ENCODE measurements at places on chromosomes 11 and 22. TPM values are rescaled to one million over a fixed set of nuclear protein-coding genes. Genes with fewer than 3 reads are reported as not detected.

Gene BAIAP2L2
- total RNA-seq: 0.45 TPM

DNA sequence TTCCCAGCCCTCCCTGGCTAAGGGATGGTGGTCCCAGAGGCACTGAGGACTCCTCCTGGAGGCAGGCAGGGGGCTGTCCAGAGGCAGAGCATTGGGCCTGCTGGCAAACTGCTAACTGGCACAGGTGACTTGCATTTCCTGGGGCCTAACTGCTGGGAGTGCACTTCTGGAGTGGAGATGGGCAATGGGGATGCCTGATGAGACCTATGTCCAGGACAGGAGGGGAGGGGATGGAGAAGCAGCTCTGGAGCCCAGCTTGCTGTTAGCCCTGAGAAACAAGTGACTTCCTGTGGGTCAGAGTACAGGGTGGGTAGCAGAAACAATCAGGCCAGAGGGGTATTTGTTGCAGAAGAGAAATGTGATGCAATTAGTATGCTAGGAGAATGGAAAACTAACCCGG is 253.2 kb downstream of the ST3GAL4 start:
- no peaks in the 10 kb centered on the region for H3K4me1 ChIP-seq
- no peaks in the 10 kb centered on the region for H3K36me3 ChIP-seq
- no peak overlapping the region for H3K4me3 ChIP-seq
- no peak overlapping the region for H3K27ac ChIP-seq
- no peak for DNase-seq

GRCh38 chr11:11178671-11179638 is 174.1 kb downstream of the CSNK2A3 start:
- no peaks in the 10 kb centered on the region for H3K4me1 ChIP-seq
- H3K36me3 ChIP-seq: no peaks in the 10 kb centered on the region
- no peak overlapping the region for H3K4me3 ChIP-seq
- H3K27me3 ChIP-seq: peaks cover 16% of the 10 kb centered on the region
- DNase-seq: no peak
- no peak overlapping the region for H3K27ac ChIP-seq

DNA sequence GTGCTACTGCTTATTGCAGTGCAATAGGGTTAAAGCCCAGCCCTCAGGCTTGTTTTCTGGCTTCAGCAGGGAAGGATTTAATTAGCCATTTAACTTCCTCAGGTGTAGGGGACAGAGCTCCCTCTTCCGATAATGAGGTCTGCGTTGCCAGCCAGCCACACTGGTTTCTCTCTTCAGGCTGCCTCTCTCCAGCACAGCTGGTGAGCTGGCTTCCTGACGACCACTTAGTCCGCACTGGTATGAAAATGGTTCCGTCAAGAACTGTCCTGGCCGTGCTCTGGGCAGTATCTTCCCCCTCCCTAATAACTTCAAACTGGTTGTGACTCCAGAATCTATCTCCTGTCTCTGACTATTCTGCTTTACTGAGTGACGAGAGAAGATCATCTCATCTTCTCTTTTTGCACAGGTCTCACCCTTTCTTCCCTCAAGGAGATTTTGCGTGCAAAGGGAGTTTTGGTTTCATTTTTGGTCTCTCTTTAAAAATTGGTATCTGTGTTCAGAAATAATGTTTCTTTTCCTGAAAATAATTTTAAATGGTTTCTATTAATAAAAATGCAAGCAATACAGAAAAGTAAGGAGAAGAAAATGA is 49.2 kb downstream of the CNTN5 start:
- DNase-seq: peak; percentile 55
- H3K4me1 ChIP-seq: peaks cover 5% of the 10 kb centered on the region
- H3K36me3 ChIP-seq: no peaks in the 10 kb centered on the region
- peak overlapping the region; percentile 76 for H3K4me3 ChIP-seq
- H3K27me3 ChIP-seq: no peaks in the 10 kb centered on the region

Gene MPZL2
- total RNA-seq: 18.5 TPM

Gene KDM4E
- not detected for total RNA-seq

Gene KDM4D
- 1.2 TPM for total RNA-seq

Gene LRFN4
- 55.6 TPM for total RNA-seq

DNA sequence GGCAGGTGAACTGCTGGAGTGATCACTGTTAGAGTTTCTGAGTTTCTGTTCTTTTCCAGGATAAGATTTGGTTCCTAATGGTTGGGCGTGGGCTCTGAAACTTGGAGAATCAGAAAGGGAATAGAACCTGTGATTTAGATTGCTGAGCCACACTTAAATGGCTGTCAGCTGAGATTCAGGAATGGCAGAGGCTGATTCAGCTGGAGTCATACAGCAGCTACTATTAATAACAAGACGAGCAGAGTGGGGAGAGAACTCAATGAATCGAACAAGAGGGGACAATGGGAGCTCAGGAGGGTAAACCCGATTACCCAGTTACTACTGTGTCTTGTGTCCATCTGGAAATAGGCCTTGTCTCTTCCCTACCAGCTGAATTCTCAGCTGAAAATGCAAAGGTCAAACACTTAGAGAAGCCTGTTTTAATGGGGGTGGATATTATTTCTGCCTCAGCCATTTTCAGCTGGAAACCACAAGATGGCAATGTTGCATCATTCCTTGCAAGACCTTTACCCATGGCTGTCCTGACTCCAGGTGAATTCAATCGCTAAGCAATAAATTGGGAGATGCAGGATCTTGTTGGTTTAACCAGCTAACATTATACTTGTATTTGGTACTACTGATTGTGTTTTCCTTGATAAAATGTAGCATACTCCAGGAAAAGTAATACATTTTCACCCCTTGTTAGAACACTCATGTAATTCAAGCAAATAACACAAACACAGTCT is 104.5 kb upstream of the RAG2 start:
- DNase-seq: peak; percentile 62
- peaks cover 1% of the 10 kb centered on the region for H3K4me1 ChIP-seq
- H3K36me3 ChIP-seq: no peaks in the 10 kb centered on the region
- H3K27ac ChIP-seq: no peak overlapping the region

DNA sequence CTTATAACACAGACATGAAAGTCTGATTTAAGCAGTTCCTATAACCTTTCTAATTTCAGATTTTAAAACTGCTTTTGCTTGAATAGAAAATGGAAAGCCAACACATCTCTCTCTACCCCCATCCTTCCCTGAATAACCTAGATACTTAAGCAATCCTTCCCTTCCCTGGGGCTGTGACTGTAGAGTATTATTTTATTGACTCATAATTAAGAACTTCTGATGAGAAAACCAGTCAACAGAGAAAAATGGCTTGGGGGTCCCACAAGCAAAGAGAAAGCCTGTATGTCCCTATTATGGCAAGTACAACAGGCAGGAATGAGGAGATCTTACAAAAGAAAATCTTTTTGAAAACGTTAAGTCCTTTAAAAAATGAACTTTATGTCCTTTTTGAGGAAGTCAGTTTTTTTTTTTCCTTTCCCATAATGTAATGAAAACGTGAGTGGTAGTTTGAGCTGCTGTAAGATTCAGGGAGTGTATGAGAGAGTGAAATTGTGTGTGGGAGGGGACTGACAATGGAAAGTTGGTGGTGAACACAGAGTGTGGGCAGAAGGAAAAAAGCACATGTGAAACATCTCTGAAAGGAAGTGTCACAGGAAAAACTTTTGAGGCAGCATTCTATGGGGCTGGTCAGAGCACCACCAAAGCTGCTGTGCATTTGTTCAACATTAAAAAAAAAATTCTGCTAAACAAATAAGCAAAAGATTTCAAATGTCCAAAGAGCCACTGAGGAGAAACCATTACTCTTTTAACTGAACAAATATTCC is 154.6 kb downstream of the MAML2 start:
- H3K36me3 ChIP-seq: peaks cover 21% of the 10 kb centered on the region
- H3K4me1 ChIP-seq: peaks cover 52% of the 10 kb centered on the region
- peak overlapping the region; percentile 66 for H3K27ac ChIP-seq
- peak; percentile 74 for DNase-seq
- no peaks in the 10 kb centered on the region for H3K27me3 ChIP-seq
- peak overlapping the region; percentile 26 for H3K4me3 ChIP-seq

Gene SLC22A25
- total RNA-seq: not detected

GRCh38 chr11:62788991-62789390 is 1.8 kb downstream of the TMEM179B start:
- peaks cover 43% of the 10 kb centered on the region for H3K4me1 ChIP-seq
- no peaks in the 10 kb centered on the region for H3K27me3 ChIP-seq
- peaks cover 50% of the 10 kb centered on the region for H3K36me3 ChIP-seq
- H3K27ac ChIP-seq: peak overlapping the region; percentile 54

- H3K4me1 ChIP-seq: peaks cover 5% of the 10 kb centered on the region
- no peak overlapping the region for H3K27ac ChIP-seq
- H3K36me3 ChIP-seq: no peaks in the 10 kb centered on the region
- H3K4me3 ChIP-seq: no peak overlapping the region
- DNase-seq: no peak
- H3K27me3 ChIP-seq: peaks cover 7% of the 10 kb centered on the region
Measured at GRCh38 chr11:31959716-31960115, 131.2 kb upstream of the RCN1 start.

GRCh38 chr11:68925611-68926010 is 21.9 kb downstream of the IGHMBP2 start:
- H3K4me1 ChIP-seq: no peaks in the 10 kb centered on the region
- DNase-seq: no peak
- no peak overlapping the region for H3K4me3 ChIP-seq
- no peak overlapping the region for H3K27ac ChIP-seq
- H3K36me3 ChIP-seq: peaks cover 87% of the 10 kb centered on the region
- no peaks in the 10 kb centered on the region for H3K27me3 ChIP-seq

- DNase-seq: no peak
- H3K27ac ChIP-seq: no peak overlapping the region
- peaks cover 30% of the 10 kb centered on the region for H3K27me3 ChIP-seq
- no peaks in the 10 kb centered on the region for H3K36me3 ChIP-seq
- H3K4me3 ChIP-seq: no peak overlapping the region
Measured at GRCh38 chr11:19355601-19356000, 114.9 kb upstream of the E2F8 start.

Gene CRYBB3
- not detected for total RNA-seq

- H3K27ac ChIP-seq: no peak overlapping the region
- H3K4me1 ChIP-seq: peaks cover 1% of the 10 kb centered on the region
Measured at GRCh38 chr11:111905411-111905810, 6.2 kb downstream of the CRYAB start.

Gene MS4A15
- not detected for total RNA-seq

GRCh38 chr22:32482708-32483107 is 8.1 kb downstream of the FBXO7 start:
- H3K27ac ChIP-seq: no peak overlapping the region
- peaks cover 37% of the 10 kb centered on the region for H3K36me3 ChIP-seq
- H3K4me1 ChIP-seq: peaks cover 24% of the 10 kb centered on the region
- no peaks in the 10 kb centered on the region for H3K27me3 ChIP-seq

DNA sequence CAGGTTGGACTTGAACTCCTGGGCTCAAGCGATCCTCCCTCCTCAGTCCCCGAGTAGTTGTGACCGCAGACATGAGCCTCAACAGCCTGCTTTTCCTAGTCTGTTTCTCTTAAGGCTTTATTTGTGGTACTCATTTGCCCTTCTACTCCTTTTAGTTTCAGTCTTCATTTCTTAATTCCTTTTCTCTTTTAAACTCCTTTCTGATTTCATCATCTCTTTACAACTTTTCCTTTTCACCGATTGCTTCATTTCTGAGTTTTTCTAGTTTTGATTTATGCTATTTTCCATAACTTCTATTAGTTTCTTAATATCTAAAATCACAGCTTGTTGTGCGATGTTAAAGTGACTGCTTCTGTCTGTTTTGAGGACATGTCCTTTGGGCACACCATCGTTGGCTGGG is 17.3 kb upstream of the MRGPRF start:
- H3K4me3 ChIP-seq: no peak overlapping the region
- H3K4me1 ChIP-seq: no peaks in the 10 kb centered on the region
- no peak for DNase-seq
- no peaks in the 10 kb centered on the region for H3K36me3 ChIP-seq
- H3K27me3 ChIP-seq: peaks cover 5% of the 10 kb centered on the region
- H3K27ac ChIP-seq: no peak overlapping the region

GRCh38 chr11:61107888-61108287 is 5.6 kb downstream of the CD5 start:
- peaks cover 83% of the 10 kb centered on the region for H3K4me1 ChIP-seq
- H3K27me3 ChIP-seq: no peaks in the 10 kb centered on the region
- no peak overlapping the region for H3K4me3 ChIP-seq
- no peak for DNase-seq
- peak overlapping the region; percentile 90 for H3K27ac ChIP-seq

DNA sequence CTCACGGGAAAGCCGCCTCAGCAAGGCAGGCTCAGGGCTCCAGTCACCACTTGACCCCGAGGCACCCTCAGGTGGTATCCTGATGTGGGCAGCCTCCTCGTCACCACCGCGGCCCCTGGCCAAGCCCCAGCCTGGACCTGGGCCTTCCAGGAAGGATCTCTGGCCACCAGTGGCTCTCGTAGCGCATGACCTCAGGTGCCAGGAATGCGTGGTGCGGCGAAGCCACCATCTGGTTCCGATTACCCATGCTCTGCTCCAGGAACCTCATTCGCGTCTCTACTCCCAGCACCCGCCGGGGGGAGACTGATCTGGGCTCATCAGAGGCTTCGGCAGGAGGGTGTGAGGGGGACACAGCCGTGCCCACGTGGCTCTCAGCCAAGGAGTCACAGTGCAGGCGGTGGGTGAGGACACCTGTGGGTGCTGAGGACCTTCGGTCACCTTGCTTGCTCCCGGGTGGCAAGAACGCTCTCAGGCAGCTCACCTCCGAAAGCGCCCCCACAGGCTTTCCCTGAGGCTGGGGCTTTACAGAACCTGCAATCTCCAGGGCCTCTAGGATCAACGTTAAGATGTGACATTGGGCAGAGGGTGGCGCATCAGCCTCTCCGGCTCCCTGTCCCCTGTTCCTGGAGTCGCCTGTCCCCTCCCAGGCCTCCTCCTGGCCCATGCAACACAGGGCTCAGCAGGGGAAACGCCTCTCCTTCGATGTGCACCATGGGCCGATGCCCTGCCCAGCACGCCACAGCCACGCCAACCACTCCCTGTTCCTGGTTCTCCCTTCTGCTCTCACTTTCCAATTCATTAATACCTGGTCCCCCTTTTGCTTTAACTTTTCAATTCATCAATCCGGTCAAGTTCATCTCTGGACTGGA is 39.0 kb downstream of the TBX1 start:
- H3K27ac ChIP-seq: no peak overlapping the region
- H3K4me1 ChIP-seq: no peaks in the 10 kb centered on the region
- DNase-seq: no peak
- H3K36me3 ChIP-seq: no peaks in the 10 kb centered on the region
- no peak overlapping the region for H3K4me3 ChIP-seq
- H3K27me3 ChIP-seq: no peaks in the 10 kb centered on the region

Gene ARVCF
- 4.1 TPM for total RNA-seq

GRCh38 chr22:44362249-44363012 is 49.7 kb upstream of the SHISAL1 start:
- H3K27me3 ChIP-seq: peaks cover 3% of the 10 kb centered on the region
- DNase-seq: no peak
- H3K36me3 ChIP-seq: no peaks in the 10 kb centered on the region
- H3K4me3 ChIP-seq: no peak overlapping the region
- no peaks in the 10 kb centered on the region for H3K4me1 ChIP-seq

Gene TSGA10IP
- total RNA-seq: not detected

Gene BRMS1
- 58.4 TPM for total RNA-seq

Gene RIMBP3C
- total RNA-seq: 0.19 TPM

Gene C11orf87
- total RNA-seq: not detected

Gene PNPLA5
- total RNA-seq: not detected
